ENCODE measurements at places on chromosomes 5 and 9.

GRCh38 chr5:172159016-172159415 lies 29.0 kb downstream of the STK10 start:
- DNase-seq = no peak

- DNase-seq = no peak
These were observed 64.3 kb upstream of the TNC start for GRCh38 chr9:115182264-115182663.

DNA sequence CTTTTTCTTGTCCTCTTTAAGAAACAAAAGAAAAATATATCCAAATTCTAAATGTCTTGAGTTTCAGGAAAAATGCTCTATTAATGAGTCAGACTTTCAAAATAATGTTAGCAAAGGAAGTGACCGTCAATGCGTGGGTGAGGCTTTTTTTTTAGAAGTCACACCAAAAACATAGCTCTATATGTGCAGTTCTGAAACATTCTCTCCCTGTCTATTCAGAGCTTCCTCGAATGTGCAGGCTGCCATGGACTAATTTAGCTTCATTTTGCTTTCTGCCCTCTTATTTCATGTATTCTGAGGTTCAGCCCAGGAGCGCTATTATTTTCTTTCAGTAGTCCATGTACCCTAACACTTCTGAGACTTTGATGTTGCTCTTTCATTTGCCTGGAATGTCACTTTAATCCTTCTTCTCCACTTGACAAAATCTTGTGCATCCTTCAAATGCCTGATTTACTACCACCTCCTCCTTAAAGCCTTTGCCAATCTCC lies 72.5 kb upstream of the RASA1 start:
- DNase-seq = peak; percentile 38

DNA sequence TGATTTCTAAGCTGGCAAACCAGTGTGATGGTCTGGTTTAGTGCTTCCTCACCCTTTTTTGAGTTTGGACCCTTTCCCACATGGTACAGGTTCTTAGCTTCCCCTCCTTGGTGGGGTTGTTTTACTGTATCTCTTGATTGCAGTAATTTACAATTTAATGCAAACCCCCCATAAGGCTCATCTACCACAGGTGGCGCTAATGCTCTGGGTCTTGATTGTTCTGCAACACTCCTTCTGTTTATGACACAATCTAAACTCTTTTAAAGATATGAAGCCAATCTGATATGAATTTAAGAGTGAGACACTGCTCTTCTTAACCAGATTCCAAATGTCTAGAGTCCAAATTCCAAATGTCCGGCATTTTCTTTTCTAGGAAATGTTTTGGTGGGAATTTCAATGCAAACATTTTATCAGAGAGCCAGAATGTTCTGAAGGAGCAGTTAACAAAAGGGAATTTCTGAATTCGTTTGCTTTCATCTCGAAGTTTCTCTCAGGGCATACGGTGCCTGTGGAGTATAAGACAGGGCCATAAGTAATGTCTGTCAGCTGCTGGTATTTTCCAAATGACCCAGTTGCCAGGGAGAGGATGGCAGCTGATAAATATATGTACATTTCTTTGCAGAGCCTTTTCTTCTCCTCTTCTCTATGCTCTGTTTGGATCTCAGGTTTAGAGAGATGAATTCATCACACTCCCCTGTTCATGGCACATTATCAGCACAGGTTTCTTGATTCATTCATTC lies 246.8 kb downstream of the ARHGAP26 start:
- DNase-seq = no peak

GRCh38 chr5:163869581-163869980 lies 364.2 kb downstream of the MAT2B start:
- DNase-seq = no peak

GRCh38 chr5:50562694-50563093 lies 103.7 kb upstream of the PARP8 start:
- DNase-seq = no peak

DNA sequence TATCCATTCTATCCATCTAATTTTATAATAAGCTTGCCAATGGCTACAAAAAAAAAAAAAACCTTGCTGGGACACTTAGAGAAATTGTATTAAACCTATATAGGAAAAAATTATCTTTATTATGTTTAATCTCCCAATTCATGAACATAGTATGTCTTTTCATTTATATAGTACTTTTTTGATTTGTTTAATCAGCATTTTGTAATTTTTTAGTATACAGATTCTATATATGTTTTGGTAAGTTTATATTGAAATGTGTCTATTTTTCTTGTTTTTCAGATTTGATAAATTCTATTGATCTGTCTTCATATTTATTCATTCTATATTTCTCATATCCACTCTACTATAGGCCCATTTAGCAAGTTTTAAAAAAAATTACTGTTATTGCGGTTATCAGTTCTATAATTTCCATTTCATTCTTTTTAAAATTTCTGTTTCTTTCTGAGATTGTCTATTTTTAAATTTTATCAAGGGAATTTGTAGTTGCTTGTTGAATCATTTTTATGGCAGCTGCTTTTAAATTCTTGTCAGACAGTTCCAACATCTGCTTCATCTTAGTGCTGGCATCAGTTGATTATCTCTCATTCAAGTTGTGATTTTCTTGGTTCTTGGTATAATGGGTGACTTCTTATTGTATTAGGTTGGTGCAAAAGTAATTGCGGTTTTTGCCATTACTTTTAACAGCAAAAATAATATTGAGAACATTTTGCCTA lies 170.1 kb upstream of the S1PR3 start:
- DNase-seq = no peak

GRCh38 chr9:85230081-85230480 lies 511.7 kb downstream of the AGTPBP1 start:
- DNase-seq = no peak

DNA sequence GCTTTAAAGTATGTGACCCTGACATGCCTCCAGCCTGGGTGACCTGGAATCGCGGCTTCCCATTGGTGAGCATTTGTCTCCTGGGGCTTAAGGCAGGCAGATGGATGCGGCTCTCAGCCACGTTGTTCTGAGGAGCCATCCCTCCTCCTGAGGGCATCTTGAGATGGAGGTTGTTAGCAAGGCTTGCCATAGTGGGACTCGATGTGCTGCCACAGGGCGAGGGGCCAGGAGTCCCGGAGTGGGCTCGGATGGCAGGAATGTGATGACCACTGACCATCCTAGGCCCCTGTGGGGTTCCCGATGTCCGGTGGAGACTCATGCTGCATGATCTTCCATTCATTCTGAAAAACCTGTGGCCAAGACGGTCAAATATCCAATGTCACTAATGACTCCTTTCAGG lies 13.8 kb downstream of the GLIS3 start:
- DNase-seq = no peak

DNA sequence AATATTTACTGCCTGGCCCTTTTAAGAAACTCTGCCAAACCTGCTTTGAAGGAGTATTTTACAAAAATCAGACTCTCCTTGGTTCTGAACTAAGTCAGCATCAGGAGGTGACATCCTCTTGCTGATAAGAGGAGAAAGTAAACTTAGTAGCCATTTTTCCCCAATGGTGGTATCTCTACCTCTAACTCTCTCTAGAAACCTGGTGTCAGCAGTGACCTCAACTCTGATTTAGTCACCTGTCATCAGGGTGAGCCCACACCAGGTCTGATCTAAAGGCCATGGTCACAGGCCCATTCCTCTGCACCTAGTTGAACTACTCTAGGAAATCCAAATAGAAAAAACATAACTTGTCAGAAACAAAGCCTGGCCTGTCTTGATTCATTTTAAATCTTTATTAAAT lies 4.2 kb downstream of the CARNMT1 start:
- DNase-seq = no peak

DNA sequence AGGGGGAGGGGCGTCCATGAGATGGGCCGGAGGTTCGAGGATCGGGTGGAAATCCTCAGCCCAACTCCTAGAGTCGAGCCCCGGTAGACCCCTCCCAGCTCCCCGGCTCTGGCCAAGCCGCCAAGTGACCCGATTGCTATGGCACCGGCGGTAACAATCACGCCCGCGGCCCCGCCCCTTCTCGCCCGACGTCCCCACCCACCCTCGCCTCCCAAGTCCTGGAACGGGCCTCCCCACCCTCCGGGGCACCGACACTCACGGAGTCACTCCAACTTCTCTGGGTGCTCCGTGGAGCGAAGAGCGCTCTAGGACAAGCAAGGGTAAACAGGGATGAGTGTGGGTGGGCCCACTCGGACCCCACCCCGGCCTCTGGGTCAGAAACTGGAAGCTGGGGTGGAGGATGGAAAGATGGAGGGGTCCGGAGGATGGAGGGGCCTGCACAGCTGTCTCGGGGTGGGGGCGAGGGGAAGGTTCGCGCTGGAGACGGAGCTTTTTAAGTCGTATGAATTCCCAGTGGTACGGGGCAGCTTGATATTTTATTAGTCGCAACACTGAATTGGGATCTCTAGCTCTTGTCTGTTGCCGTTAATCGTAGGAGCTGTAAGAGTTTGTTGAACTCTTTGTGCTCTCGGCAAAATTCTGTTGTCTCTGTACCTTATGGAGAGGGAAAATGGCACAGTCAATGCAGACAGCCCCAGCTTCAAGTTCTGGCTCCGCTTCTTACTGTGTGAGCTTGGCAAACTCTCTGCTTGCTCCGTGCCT lies at the start of gene SPACA9:
TSS of gene SPACA9 (plus strand) at position 204 of the 762 bp plus-strand sequence. CDS start 5,050 bp downstream, outside the sequence.
- DNase-seq = no peak

GRCh38 chr5:124948062-124948753 lies 201.8 kb upstream of the ZNF608 start:
- DNase-seq = no peak

GRCh38 chr9:70257991-70258691 lies 637 bp upstream of the SMC5 start:
- peak; percentile 33 for DNase-seq

DNA sequence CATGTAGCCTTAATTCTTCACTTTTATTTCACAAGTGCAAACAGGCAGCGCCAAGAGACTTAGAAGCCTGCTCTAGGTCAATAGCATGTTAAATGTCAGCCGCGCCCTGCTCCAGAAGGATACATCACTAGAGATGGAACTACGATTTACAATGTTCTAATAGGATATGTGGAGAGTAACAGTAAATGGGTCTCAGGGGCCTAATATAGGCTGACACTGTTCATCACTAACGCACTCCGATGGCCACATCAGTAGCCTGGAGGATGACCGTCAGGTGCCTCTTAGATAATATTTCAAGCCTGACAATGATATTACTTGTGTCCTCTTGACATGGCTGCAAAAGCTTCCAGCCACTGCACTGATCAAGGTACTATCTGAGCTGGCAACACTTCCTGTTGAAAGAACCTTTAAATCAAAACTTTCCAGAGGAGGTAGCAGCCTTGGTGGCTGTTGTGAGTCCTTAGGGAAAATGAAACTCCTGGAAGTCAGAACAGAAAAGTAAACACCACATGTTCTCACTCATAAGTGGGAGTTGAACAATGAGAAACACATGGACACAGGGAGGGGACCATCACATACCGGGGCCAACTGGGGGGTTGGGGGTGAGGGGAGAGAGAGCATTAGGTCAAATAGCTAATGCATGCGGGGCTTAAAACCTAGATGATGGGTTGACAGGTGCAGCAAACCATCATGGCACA lies 35.0 kb downstream of the PTTG1 start:
- no peak for DNase-seq

DNA sequence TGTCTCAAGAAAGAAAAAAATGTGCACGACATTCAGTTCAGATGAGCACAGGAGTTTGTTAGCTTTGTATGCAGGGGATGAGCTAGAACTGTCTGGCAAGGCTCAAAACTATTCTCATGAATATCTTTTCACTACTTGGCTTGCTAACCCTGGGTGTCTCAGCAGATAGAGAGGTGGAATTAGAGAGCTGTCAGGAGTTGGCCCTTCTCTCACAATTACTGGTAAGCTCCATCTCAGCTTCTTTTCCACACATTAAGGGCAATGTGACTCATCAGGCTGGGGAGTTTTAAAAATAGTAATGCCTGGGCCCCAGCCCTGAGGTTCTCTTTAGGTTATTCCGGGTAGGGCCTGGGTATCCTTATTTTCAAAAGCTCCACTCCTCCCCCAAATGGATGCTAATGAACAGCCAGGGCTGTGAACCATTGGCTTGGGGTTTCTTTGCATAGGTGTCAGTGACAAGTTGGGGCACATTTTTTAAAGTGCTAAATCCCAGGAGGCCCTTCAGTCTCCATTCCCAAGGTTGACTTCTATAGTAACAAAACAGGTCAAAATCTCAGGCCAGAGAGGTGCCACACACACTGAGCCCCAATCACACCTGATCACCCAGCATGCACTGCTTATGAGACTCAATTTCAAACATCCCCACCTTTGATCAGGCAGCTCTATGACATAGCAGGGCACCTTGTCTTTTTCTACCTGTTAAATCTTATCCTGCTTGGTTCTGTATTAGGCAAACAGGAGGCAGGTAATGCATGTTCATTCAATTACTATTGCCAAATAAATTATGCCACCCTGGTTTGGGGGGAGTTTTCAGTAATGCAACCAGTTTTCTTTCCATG lies 239.7 kb upstream of the DAP start:
- DNase-seq = no peak

DNA sequence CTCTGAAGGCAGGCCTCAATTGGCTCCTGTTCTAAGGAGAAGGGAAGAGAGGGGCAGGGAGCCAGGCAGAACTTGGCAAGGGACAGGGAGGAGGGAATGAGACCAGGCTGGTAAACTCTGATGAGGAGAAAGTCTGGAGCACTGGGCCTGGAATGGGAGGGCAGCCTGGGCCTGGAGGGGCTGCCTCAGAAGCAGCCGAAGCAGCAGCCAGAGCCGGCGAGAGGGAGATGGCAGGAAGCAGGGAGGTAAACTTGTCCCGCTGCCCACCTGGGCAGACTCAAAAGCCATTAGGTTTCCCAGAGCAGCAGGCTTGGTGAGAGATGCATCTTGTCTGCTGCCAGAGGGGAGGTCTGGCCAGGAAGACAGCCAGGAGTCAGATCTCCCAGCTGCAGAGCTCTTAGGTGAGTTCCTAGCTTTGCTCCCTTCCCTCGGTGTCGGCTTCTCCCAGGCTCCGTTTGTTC lies 37.0 kb upstream of the CRB2 start:
- DNase-seq = no peak

DNA sequence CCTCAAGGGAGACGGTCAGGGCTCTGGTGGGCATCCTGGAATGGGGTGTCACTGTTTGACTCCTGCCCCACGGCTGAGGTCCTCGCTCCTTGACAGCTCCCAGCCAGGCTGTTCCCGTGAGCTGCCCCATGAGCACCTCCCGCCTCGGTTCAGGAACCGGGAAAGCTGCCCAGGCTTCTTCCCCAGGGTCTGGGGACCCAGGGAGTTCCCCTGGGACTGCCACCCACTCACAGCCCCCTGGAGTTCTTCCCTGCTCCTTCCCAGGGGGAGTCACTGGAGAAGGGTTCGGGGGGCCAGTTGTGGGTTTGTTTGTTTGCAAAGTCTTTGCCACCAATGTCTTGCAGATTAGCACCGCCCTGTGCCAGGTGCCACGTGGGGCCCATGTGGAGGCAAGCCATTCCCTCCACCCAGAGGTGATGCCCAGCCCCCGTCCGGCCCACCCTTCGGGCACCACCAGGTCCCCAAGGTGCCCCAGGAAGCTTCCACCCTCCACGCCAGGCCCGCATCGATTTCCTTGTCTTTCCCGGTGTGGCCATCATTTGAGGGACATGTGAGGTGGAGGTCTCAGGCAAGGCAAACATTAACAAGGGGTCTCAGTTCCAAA lies 1.3 kb downstream of the PLPP7 start:
- no peak for DNase-seq

DNA sequence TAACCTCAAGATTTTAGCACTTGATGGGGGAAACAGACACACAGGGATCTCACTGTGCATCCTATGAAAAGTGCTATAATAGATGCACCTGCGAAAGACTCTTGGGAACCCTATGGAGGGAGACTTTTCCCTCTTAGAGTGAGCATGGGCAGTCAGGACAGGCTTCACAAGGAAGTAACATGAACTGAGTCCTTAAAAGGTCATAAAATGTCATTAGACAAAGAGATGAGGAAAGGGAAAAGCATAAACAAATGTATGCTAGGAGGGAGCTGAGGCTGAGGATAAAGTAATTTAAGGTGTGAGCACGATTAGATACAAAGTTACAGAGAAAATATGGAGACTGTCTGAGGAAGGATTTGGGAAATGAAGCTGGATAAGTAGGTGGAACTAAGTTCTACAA lies 60.6 kb upstream of the MIER3 start:
- no peak for DNase-seq

Data from GM12864 (cell line).